ENCODE measurements at places on chromosomes 2 and 18.

GRCh38 chr2:98607104-98607503 lies 1.2 kb downstream of the COA5 start:
- DNase-seq: no peak

DNA sequence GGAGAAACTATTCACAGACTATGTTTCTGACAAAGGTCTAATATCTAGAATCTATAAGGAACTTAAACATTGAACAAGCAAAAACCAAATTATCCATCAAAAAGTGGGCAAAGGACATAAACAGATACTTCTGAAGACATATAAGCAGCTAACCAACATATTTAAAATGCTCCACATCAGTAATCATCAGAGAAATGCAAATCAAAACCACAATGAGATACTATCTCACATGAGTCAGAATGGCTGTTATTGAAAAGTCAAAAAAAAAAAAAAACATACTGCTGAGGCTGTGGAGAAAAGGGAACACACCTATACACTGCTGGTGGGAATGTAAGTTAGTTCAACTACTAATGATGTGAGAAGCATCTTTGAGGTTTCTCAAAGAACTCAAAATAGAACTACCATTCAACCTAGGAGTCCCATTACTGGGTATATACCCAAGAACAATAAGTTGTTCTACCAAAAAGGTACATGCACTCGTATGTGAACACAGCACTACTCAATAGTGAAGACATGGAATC lies 220.4 kb upstream of the TFPI start:
- DNase-seq: no peak

- DNase-seq: no peak
These were observed 40.9 kb upstream of the ORC2 start for GRCh38 chr2:201004370-201004769.

DNA sequence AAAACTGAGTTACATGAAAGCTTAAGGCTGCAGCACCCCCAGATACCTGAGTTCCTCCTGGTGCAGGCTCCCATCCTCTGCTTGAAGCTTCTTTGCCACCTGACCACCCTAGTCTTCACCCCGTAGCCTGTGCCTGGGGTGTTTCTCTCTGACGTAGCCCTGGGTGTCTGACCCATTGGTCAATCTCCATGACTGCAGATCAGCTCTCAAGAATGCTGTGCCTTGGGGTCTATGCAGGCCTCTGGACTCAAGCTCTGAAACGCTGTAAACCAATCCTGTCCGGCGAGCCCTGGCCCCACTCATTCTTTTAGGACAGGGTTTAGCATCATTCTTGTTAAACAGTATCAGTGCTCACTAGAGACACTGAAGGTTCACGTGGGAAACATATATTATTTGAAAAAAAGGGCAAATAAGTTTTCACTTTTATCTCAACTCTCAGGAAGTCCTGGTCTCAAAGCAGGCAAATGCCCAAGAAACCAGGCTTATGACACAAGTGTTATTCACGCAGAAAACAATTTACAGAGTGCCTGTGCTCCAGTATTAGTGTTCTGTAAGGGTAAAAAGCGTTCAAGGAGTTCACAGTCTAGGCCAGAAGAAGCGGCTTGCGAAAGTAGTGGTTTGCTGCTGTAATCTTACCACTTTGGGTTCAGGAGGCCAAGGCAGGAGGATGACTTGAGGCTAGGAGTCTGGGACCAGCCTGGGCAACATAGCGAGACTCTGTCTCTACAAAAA lies 22.8 kb upstream of the PPP4R1 start:
- DNase-seq: no peak

DNA sequence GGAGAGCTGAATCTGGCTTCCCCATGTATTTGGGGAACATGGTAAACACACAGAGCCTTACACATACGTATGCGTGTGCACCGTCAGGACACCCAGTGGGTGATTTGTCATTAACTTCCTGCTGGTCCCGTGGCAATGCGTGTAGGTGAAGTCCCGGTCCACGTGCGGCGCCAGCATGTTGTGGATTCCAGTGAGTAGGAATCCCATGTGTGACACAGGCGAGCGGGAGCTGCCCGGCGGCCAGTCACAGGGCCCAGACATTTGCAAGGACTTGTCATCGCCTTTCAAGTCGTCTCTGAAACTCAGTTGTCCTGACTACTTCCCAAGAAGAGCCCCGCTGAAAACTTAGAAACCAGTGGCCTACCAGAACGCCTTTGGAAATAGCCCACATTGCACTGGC lies 102.0 kb downstream of the RNF144A start:
- no peak for DNase-seq

GRCh38 chr2:200254773-200255172 lies 51.7 kb upstream of the SPATS2L start:
- DNase-seq: no peak

- DNase-seq: no peak
These were observed 30.8 kb upstream of the TNFAIP6 start for GRCh38 chr2:151326554-151326953.

DNA sequence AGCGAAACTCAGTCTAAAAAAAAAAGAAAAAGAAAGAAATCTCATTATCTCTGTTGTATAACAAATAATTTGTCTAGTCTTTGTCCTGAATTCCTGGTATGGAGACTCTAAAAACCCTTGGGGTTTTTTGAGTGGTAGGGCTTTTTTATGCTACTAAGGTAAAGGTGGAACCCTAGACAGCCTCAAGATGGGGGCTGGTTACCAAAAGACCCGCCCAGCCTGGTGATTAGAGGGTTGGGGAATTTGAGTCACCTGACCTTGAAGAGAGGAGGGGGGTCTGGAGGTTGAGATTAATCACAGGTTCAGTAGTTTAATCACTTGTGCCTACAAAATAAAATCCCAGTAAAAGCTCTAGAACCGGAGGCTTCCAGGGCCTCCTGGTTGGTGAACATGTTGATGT lies 17.6 kb downstream of the SOWAHC start:
- no peak for DNase-seq

- no peak for DNase-seq
These were observed 28.5 kb downstream of the DAPL1 start for GRCh38 chr2:158823486-158824237.

DNA sequence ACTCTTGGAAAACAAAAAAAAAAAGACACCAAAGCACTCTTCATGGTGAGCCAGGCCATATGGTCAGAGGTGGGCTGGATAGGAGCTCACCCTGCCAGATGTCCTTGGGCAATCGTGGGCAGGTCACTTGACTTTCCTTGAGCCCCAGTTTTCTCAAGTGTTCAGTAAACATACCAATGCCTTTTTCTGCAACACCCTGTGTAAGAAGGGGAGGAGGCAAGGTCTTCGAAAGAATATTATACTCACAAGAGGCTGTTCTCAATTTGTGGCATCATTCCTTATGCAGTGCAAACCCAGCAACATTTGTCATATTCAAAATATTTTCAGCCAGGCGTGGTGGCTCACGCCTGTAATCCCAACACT lies 22.9 kb upstream of the TMEM87B start:
- DNase-seq: no peak

GRCh38 chr2:42566837-42567321 lies 1.6 kb upstream of the MTA3 start:
- no peak for DNase-seq

GRCh38 chr2:88669482-88670214 lies 21.8 kb upstream of the RPIA start:
- DNase-seq: no peak

GRCh38 chr2:96548558-96549465 lies 12.3 kb downstream of the ARID5A start:
- DNase-seq: no peak

DNA sequence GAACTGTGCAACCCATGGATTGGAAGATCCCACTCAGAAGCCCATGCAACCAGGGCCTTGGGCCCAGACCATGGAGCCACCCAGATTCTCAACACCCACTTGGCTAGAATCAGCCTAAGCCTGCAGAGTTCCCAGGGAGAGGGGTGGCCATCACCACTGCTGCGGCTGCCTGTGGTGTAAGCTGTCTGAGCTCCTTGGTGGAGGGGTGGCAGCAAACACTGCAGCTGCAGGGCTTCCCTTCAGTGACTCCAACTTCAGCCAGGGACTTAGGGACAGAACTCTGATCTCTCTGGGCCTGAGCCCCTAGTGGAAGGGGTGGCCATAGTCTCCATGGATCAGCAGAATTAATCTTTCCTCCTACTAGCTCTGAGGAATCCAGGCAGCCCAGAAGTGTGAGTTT lies 72.5 kb downstream of the RAD51AP2 start:
- no peak for DNase-seq

- no peak for DNase-seq
These were observed 28.0 kb downstream of the UBE2E3 start for GRCh38 chr2:181008407-181008806.

- no peak for DNase-seq
These were observed 536 bp downstream of the VPS54 start for GRCh38 chr2:64018701-64019082.

DNA sequence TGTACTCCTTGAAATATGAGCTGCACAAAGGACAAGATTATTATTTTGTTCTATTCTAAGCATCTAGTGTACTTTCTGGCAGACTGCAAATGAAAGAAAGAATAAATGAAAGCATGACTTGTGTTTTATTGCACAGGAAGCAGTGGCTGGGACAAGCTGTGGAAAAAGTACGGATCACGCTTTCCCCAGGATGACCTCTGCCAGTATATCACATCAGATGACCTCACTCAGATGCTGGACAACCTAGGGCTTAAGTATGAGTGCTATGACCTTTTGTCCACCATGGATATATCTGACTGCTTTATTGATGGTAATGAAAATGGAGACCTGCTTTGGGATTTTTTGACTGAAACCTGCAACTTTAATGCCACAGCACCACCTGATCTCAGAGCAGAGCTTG lies 49.4 kb downstream of the HNMT start:
- DNase-seq: no peak

GRCh38 chr2:69138247-69138772 lies 125.3 kb downstream of the ANTXR1 start:
- DNase-seq: no peak
